ENCODE measurements at places on chromosomes 7 and 10. TPM values are rescaled to one million over a fixed set of nuclear protein-coding genes. Genes with fewer than 3 reads are reported as not detected.

The GNAT3 gene
- not detected for total RNA-seq

The TUBB8 gene
- not detected for total RNA-seq

The HHEX gene
- 4.2 TPM for total RNA-seq

The MYL7 gene
- not detected for total RNA-seq

The TFR2 gene
- 0.30 TPM for total RNA-seq

The DPYSL4 gene
- total RNA-seq: 0.95 TPM

The HOXA9 gene
- 0.12 TPM for total RNA-seq

The MRC1 gene
- 13.2 TPM for total RNA-seq

The DUSP5 gene
- 21.6 TPM for total RNA-seq

GRCh38 chr7:30842542-30843451 is 68.9 kb upstream of the AQP1 start:
- no peak for DNase-seq
- H3K27ac ChIP-seq: no peak overlapping the region
- H3K36me3 ChIP-seq: no peaks in the 10 kb centered on the region
- no peaks in the 10 kb centered on the region for H3K4me1 ChIP-seq
- H3K27me3 ChIP-seq: no peaks in the 10 kb centered on the region

- peak overlapping the region; percentile 78 for H3K27ac ChIP-seq
- H3K4me1 ChIP-seq: peaks cover 7% of the 10 kb centered on the region
- peak overlapping the region; percentile 87 for H3K4me3 ChIP-seq
- no peaks in the 10 kb centered on the region for H3K27me3 ChIP-seq
Measured at GRCh38 chr10:35089611-35090161, 455 bp downstream of the CUL2 start.

DNA sequence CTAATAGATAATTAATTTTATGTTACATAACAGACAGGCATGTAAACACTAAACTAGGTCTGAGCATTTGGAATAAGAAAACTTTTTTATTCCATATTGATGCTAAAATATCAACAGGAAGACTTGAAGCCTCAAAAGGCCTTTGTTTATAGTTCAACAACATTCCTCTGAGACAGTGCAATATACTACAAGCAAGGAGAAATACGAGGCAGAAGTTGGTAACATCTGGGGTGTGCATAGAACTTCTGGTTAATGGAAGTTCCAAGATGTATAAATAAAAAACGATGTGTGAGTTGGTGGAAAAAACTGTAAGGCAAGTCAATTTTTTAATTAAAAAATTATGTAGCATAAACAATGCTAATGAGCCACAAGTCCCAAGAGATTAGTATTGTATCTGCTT is 139.6 kb downstream of the SKAP2 start:
- H3K27me3 ChIP-seq: no peaks in the 10 kb centered on the region
- DNase-seq: no peak
- no peak overlapping the region for H3K4me3 ChIP-seq
- H3K27ac ChIP-seq: no peak overlapping the region
- H3K4me1 ChIP-seq: no peaks in the 10 kb centered on the region
- H3K36me3 ChIP-seq: no peaks in the 10 kb centered on the region

DNA sequence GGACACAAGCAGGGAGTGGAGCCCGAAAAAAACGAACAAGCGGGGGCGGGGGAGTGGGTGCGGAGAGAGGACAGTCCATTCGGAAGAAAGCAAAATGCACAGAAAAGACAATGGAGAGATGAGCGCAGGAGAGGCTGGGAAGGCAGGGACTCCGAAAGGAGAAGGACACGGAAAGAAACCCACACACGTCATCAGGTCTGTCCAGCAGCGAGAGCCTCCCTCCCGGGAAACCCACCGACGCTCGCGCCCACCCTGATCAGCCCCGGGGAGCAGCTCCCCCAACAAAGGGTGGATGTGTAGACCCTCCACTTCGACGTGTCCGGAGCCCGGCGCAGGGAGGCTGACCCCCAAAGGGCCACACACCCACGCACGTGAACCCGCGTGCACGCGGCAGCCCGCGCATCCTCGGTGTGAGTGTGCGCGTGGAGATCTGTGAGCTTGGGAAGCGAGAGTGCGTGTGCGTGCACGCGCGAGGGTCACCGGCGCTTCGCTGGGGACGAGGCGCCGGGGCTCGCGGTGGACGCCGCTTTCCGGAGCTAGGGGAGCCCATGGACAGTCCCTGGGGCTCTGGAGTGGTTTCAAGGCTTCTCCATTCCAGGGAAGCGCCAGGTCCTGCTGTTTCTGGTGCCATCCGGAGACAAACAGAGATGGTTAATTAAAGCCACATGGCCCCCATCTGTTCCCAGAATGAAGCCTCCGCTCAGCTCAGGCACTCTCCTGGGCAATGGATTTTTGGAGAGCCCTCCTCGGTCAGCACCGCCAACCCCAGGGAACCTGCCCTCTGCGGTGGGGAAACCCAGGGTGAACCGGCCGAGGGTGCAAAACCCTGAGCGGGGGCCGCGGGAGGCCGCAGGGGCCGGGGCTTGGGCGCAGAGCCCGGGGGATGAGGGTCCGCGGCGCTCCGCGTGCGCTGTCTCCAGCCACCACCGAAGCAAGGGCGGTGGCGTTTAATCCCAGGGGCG is 916 bp downstream of the LAMB1 start:
- no peaks in the 10 kb centered on the region for H3K36me3 ChIP-seq
- H3K4me1 ChIP-seq: peaks cover 2% of the 10 kb centered on the region
- no peak overlapping the region for H3K27ac ChIP-seq
- peak; percentile 55 for DNase-seq
- no peaks in the 10 kb centered on the region for H3K27me3 ChIP-seq

GRCh38 chr7:1537535-1538412 is 7.3 kb downstream of the MAFK start:
- H3K36me3 ChIP-seq: no peaks in the 10 kb centered on the region
- H3K4me3 ChIP-seq: peak overlapping the region; percentile 45
- peak; percentile 91 for DNase-seq

DNA sequence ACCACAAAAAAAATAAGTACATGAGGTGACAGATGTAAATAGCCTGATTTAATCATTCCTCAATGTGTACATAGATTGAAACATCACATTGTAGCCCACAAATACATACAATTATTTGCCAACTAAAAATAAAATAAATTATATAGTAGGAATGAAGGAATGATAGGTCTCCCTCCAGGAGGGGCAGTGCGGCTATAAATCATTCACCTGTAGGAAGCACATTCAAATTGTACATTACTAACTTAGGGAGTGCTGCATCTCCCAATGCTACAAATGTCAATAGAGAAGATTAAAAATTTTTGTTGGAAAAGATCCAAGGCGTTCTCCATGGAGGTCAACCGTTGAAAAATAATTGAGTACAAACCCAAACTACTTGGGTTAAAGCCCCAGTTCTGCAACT is 4.2 kb downstream of the KBTBD2 start:
- H3K36me3 ChIP-seq: no peaks in the 10 kb centered on the region
- H3K4me3 ChIP-seq: no peak overlapping the region
- H3K27me3 ChIP-seq: no peaks in the 10 kb centered on the region
- H3K27ac ChIP-seq: no peak overlapping the region
- no peak for DNase-seq

GRCh38 chr10:4804465-4804864 is 21.5 kb upstream of the AKR1E2 start:
- no peaks in the 10 kb centered on the region for H3K27me3 ChIP-seq
- no peaks in the 10 kb centered on the region for H3K4me1 ChIP-seq
- H3K27ac ChIP-seq: no peak overlapping the region
- DNase-seq: no peak
- no peak overlapping the region for H3K4me3 ChIP-seq

- peak overlapping the region; percentile 96 for H3K27ac ChIP-seq
- peak overlapping the region; percentile 97 for H3K4me3 ChIP-seq
- peak; percentile 43 for DNase-seq
- no peaks in the 10 kb centered on the region for H3K27me3 ChIP-seq
Measured at GRCh38 chr7:87152897-87153641, 816 bp downstream of the DMTF1 start.

GRCh38 chr7:114533131-114533530 is 118.5 kb downstream of the FOXP2 start:
- no peak overlapping the region for H3K27ac ChIP-seq
- H3K36me3 ChIP-seq: no peaks in the 10 kb centered on the region
- no peaks in the 10 kb centered on the region for H3K27me3 ChIP-seq
- H3K4me3 ChIP-seq: no peak overlapping the region
- H3K4me1 ChIP-seq: no peaks in the 10 kb centered on the region

GRCh38 chr7:50160206-50160605 is 67.2 kb upstream of the ZPBP start:
- H3K27ac ChIP-seq: no peak overlapping the region
- no peaks in the 10 kb centered on the region for H3K36me3 ChIP-seq

GRCh38 chr10:3723766-3724165 is 61.2 kb downstream of the KLF6 start:
- H3K27ac ChIP-seq: no peak overlapping the region
- H3K4me1 ChIP-seq: no peaks in the 10 kb centered on the region
- peaks cover 2% of the 10 kb centered on the region for H3K27me3 ChIP-seq
- DNase-seq: no peak

- no peaks in the 10 kb centered on the region for H3K27me3 ChIP-seq
- H3K27ac ChIP-seq: no peak overlapping the region
- peak; percentile 72 for DNase-seq
- H3K4me3 ChIP-seq: no peak overlapping the region
- no peaks in the 10 kb centered on the region for H3K36me3 ChIP-seq
Measured at GRCh38 chr10:126062131-126063032, 166.0 kb downstream of the FANK1 start.

GRCh38 chr7:131859147-131859821 is 302.9 kb upstream of the PODXL start:
- no peak for DNase-seq
- H3K4me1 ChIP-seq: no peaks in the 10 kb centered on the region
- H3K27ac ChIP-seq: no peak overlapping the region
- no peaks in the 10 kb centered on the region for H3K27me3 ChIP-seq
- H3K36me3 ChIP-seq: no peaks in the 10 kb centered on the region
- H3K4me3 ChIP-seq: no peak overlapping the region

GRCh38 chr10:112793202-112793921 is 156.7 kb upstream of the TCF7L2 start:
- H3K27me3 ChIP-seq: no peaks in the 10 kb centered on the region
- no peak overlapping the region for H3K4me3 ChIP-seq
- no peak overlapping the region for H3K27ac ChIP-seq
- H3K4me1 ChIP-seq: peaks cover 2% of the 10 kb centered on the region

DNA sequence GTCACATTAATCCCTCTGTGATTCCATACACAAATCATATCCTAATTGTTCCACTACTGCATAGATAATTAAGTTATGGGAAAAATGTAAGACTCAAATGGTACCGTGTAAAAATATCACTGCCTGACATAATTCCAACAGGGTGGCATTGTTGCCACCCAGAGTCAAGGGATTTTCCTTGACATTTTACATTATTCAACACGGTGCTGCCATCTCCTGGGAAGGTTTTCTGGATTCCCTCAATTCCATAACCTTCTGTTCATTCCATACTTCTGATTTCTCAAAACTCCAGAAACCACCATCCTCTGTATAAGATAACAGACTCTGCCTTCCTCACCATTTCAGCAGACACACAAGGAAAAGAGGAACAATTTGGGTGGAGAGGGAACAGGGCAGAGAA is 495.9 kb downstream of the XPNPEP1 start:
- no peak overlapping the region for H3K27ac ChIP-seq
- H3K4me3 ChIP-seq: no peak overlapping the region
- no peaks in the 10 kb centered on the region for H3K27me3 ChIP-seq
- no peaks in the 10 kb centered on the region for H3K36me3 ChIP-seq
- H3K4me1 ChIP-seq: no peaks in the 10 kb centered on the region

GRCh38 chr7:48263311-48263650 is 92.0 kb downstream of the ABCA13 start:
- H3K4me1 ChIP-seq: no peaks in the 10 kb centered on the region
- no peak overlapping the region for H3K4me3 ChIP-seq
- H3K27ac ChIP-seq: no peak overlapping the region

DNA sequence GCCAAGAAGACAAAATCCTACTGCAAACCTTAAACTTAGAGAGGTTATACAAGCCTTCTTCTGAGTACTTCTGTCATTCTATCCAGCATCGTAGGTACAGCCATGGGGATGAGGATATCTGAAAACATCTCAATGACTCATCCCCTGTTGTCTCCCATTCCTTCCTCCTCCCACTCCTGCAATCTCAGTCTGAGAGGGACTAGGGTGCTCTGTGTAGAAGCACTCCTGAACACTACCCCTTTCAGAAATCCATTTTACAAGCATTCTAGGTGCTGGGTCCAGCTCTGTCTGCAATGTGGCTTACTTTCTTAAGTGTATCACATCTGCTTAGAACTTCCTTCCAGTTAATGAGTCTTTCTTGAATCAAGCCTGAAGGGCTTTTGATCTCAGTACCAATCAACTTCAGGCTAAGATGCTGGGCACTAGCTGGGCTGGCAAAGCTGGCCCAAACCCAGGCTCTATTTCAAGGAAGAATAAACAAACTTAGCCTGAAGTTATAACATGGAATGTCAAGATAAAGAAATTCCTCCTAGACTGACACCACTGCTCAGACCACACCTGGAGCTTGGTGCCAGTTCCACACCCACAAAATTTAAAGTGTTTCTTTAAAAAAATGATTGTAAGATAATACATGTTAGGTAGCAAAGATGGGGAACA is 270.3 kb upstream of the AOAH start:
- no peak overlapping the region for H3K4me3 ChIP-seq
- no peak for DNase-seq
- no peaks in the 10 kb centered on the region for H3K36me3 ChIP-seq
- H3K27ac ChIP-seq: no peak overlapping the region
- H3K27me3 ChIP-seq: no peaks in the 10 kb centered on the region

DNA sequence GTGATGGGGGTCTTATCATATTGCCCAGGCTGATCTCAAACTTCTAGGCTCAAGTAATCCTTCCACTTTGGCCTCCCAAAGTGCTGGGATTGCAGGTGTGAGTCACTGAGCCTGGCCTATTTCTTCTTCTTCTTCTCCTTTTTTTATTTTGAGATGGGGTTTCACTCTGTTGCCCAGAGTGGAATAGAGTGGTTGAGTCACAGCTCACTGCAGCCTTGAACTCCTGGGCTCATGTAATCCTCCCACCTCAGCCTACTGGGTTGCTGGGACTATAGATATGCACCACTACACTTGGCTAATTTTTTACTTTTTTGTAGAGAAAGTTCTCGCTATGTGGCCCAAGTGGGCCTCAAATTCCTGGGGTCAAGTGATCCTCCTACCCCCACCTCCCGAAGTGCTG is 124.3 kb downstream of the SKIDA1 start:
- no peak overlapping the region for H3K27ac ChIP-seq
- H3K4me3 ChIP-seq: no peak overlapping the region
- no peaks in the 10 kb centered on the region for H3K36me3 ChIP-seq
- no peaks in the 10 kb centered on the region for H3K27me3 ChIP-seq

- H3K4me1 ChIP-seq: peaks cover 11% of the 10 kb centered on the region
- peak overlapping the region; percentile 91 for H3K27ac ChIP-seq
- no peaks in the 10 kb centered on the region for H3K36me3 ChIP-seq
- H3K4me3 ChIP-seq: peak overlapping the region; percentile 86
Measured at GRCh38 chr10:51700228-51700817, 928 bp upstream of the CSTF2T start.

DNA sequence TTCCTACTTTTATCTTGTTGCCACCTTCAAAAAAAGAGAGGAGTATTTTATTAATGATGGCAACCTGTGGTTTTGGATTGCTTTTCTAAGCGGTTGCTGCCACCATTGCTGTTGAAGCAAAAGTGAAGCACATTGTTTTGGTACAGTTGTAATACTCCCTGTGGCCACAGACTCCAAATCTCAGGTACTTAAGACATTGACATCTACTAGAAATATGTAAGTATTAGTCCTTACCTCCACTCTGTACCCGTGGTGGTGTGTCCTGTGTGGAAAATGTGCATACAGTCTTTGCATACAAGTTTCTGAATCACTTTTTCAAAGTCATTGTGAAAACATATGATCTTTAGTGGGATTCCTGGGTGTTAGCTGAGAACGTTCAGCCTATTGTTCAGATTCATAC is 85.7 kb downstream of the ANLN start:
- H3K27me3 ChIP-seq: no peaks in the 10 kb centered on the region
- no peak overlapping the region for H3K27ac ChIP-seq
- no peak for DNase-seq

GRCh38 chr7:156892081-156892800 is 742 bp downstream of the LMBR1 start:
- no peaks in the 10 kb centered on the region for H3K36me3 ChIP-seq
- peaks cover 1% of the 10 kb centered on the region for H3K4me1 ChIP-seq
- DNase-seq: peak; percentile 74
- H3K27ac ChIP-seq: peak overlapping the region; percentile 94
- no peaks in the 10 kb centered on the region for H3K27me3 ChIP-seq
